ENCODE measurements at places on chromosomes 1 and 21.

DNA sequence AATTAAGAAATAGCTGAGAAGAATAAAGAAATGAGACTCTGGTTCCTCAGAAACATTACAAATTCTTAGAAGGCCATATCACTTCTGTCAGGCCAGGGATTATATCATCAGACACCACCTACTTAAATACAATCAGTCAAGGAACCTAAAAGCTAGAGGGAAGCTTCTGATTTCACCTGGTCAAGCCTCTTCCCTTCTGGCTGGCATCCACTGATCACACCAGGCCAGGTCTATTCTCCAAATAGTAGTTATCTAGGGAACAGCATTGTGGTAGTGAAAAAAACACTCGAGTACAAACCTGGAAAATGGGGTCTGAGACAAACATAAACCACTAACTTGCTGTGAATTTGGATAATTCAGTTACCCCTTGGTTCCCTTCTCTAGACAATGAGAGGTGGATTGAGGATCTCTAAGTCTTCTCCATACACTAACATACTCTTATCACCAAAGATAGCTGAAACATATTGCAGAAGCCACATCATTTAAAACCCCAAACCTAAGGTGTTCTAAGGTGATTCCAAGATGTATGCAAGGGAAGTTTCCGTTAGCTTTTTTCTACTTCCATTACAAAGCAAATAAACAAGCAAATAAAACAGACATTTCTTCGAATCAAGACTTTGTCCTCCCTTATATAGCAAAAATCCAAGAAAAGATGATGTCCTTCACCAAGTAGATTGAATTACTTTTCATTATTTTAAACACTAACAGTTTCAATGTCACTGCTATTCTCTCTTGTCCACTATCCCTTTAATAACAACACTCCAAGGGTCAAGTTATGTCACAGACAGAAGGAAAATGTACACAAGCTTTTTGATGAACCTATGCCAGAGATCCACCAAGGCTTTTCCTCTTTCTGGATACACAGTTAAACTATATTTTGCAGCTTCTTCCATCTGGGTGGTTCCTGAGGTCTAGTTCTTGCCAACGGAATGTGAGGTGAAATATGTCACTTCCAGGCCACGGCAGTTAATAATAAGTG lies 212.9 kb downstream of the KCNH1 start:
- DNase-seq, result no peak

DNA sequence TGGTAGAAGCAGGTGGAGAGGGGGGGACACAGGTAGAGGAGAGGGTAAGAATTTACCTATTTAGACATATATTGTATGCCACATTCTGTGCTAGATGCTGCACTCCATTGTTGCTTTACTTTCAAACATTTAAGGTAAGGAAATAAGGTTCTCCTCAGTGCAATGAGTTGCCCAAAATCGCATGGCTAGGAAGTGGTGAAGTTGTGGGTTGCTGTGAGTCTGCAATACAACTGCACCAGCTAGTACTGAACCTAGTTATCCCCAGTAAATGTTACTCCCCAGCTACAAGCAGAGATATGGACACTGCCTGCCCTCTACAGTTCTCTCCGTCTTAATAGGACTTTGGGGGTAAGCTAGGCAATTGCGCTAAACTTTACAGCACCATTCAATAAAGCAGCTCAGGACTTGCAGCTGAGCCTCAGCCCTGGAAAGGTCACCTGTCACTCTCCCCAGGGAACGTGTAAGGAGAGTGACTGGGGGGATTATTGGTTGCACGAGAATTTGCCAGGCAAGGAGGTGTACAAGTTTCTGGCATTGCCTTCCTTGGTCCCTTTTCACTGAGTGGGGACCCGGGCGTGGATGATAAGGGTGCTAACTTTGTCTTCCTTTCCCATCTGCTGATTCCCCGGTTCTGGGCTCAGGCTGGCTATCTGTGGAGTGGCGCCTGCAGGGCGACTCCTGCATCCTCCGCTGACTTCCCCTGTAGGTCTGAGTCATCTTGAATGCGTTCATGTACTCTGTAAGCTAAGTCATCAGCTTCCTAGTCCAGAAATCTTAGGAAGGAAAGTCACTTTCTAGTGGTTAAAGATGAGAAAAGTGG lies 71.3 kb upstream of the CNTN2 start:
- DNase-seq, result no peak

- no peak for DNase-seq
These were observed 3.4 kb downstream of the OR2T11 start for GRCh38 chr1:248631354-248632008.

DNA sequence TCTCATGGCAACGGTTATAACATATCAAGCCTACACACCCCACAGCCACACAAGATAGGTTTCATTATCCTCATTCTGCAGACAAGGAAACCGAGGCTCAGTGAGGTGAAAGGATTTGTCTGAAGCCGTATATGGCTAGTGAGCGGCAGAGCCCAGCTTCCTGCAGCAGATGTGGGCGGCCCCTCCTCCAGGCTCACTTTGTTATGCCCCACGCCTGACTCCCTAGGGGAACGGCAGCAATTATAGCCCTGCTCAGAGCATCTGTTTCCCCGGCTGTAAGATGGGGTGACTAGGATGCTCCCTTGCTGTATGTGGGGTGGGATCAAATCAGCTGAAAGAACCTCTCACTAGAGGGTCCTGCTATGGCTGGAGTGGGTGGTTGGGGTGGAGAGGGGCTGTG lies 22.1 kb downstream of the GRHL3 start:
- DNase-seq, result no peak

- DNase-seq, result no peak
These were observed 60.7 kb downstream of the ZNF697 start for GRCh38 chr1:119587341-119587740.

GRCh38 chr1:26138974-26139558 lies 19.8 kb upstream of the FAM110D start:
- DNase-seq, result no peak
